DMS 273 treated with DMSO at 0.1 percent for 48 hours (cell line): ENCODE measurements at places on chromosomes 6 and 20.

DNA sequence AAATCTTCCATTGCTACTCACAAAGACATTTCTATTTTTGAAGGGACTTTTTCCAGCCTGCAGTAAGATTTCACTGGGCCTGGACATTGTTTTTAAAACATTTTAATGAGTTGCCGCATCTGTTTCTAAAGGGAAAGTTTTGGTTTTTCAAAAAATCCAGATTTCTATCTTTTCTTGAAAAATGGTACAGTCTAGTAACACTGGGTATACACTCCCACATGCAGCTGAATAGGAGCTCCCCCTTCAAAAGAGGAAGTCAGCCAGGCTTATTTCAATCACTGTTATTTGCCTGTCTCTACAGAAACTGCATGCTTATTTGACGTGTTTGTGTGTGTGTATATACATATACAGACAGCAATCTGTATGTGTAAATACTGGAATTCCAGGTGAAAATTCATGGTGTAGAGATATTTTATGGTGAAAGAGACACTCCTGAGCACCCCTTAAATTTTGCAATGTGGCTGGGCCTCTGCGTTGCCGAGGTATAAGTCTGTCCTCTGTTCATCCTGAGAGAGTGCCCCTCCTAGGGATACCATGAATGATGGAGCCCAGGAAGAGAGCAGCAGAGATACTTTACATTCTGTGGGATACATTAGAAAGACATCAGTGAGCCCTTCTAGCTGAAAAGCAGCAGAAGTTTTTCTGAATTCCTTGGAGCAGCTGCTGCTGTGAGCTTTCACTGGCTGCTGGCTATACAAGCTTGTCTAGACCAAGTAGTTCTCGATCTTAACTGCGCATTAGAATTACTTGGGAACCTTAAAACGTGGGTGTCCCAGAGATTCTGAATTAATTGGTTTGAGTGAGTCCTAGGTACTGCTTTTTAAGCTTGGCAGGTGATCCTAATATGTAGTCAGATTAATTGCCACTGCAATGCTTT is 12.0 kb upstream of the ABRACL start:
- DNase-seq: no peak

- no peak for DNase-seq
Measured at GRCh38 chr20:4812641-4813075, 90.9 kb downstream of the PRND start.

GRCh38 chr20:33693741-33694638 is 7.8 kb upstream of the E2F1 start:
- no peak for DNase-seq

DNA sequence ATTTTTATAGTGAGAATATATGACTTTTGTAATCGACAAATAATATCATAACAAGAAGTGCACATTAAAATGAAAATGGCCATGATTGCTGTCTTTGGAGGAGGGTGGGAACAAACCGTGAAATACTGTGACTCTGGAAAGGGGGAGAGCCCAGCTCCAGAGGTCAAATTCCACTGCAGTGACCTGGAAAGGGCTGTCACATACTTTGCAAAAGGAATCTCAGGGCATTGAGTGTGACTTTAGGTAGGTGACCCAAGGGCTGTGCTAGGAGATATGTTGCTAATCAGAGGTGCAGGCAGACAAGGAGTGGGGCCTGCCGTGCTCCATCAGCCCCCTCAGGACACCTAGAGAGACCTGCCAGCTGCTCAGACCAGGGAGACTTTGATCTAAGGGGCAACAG is 28.1 kb upstream of the BMP7 start:
- DNase-seq: no peak

GRCh38 chr20:31875671-31876070 is 5.2 kb downstream of the TTLL9 start:
- DNase-seq: no peak

DNA sequence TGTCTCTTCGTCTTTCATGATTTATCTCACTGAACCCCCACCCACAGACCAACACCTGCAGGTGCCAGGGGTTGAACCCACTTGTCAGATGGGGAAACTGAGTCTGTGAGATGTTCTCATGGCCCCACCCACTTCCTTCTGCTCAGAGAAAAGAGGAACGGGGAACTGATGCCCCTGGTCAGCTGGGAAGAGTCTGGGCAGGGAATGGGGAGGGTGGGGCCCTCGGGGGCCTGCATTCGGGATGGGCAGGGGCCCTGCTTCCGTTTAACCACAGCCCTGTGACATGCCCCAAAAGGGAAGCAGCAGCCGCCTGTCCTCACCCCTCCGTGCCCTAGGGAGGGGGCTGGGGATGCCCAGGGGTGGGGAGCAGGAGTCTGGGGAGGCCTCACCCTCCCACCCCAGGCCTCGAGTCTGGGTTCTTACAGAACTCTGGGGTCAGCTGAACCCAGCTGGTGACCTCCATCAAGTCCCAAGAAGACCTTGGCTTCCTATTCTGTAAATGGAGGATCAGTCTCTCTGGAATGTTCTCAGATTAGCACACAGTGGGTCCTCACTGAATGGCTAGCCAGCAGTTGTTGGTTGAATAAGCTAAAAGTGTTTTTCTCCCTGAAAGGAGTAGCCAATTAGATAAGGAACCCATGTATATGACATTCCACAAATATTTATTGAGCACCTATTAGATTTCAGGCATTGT is 81.5 kb downstream of the CEBPB start:
- no peak for DNase-seq

DNA sequence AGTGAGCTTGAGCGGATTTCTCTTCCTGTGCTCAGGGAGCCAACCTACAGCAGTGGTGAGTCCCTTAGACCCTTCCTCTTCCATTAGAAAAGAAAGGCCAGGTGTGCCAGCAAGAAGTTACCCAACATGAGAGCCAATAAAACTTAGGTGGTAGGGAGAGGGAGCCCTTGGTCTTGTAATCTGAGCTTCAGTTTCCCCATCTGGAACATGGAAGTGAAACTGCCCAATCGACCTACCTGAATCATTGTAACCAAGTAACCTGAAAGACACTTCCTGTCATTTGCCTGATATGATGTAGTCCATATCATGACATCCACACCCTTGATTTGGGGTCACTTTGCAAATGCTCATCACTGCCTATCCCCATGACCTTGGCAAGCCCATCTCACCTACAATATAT is 66.4 kb downstream of the MDGA1 start:
- no peak for DNase-seq

DNA sequence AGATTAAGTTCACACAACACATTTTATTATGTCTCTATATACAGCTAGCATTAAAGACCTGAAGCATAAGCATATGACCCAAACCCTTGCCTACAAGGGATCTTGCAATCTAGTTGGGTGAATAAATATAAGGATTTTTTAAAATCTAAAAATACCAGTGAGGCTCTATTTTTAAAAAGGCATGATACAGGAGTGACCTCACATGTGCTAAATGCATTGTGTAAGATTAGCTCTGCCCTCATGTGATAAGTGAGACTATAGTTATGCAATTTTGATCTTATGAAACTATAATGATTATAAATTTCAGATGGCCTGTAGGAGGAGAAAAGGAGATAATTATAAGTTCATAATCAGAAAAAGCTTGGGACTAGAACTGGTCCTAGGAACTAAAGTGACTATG is 451.0 kb upstream of the MAN1A1 start:
- no peak for DNase-seq

GRCh38 chr20:21161926-21162325 is 36.0 kb downstream of the KIZ start:
- no peak for DNase-seq

DNA sequence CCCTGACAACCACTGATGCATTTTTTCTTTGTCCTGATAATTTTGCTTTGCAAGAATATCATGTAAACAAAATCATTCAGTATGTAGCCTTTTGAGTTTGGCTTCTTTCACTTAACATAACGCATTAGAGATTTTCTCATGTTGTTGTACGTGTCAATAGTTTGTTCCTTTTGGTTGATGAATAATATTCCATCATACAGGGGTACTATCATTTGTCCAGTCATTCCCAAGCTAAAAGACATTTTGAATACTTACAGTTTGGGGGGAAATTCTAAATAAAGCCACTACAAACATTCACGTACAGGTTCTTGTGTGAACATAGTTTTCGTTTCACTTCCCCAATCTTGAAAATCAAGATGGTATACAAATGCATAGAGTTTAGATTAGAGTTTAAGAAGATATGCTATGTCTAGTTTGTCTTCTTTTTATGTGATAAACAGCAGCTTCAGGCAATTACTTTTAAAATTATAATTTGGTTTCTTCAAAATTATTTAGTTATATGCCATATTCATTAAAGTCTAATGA is 5.2 kb downstream of the HAO1 start:
- DNase-seq: no peak

GRCh38 chr6:147910281-147910680 is 401.8 kb downstream of the SAMD5 start:
- DNase-seq: no peak

DNA sequence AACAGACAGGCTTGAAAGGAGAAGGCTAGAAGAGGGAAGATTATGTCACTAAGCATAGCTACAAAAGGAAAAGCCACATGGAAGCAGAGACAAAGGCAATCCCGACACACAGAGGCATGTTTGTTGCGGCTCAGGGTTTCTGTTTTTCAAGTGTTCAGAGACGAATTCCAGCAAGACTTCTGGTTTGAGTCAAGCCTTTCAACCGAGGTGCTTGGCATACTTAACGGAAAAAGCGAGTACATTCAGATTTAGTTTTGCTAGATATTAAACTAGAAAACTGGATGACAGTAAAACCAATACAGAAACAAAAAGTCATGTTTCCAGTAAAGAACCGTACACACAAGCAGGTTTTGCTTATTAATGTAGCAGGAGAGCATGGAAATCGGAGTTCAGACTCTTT is 27.2 kb downstream of the MCUR1 start:
- DNase-seq: no peak

DNA sequence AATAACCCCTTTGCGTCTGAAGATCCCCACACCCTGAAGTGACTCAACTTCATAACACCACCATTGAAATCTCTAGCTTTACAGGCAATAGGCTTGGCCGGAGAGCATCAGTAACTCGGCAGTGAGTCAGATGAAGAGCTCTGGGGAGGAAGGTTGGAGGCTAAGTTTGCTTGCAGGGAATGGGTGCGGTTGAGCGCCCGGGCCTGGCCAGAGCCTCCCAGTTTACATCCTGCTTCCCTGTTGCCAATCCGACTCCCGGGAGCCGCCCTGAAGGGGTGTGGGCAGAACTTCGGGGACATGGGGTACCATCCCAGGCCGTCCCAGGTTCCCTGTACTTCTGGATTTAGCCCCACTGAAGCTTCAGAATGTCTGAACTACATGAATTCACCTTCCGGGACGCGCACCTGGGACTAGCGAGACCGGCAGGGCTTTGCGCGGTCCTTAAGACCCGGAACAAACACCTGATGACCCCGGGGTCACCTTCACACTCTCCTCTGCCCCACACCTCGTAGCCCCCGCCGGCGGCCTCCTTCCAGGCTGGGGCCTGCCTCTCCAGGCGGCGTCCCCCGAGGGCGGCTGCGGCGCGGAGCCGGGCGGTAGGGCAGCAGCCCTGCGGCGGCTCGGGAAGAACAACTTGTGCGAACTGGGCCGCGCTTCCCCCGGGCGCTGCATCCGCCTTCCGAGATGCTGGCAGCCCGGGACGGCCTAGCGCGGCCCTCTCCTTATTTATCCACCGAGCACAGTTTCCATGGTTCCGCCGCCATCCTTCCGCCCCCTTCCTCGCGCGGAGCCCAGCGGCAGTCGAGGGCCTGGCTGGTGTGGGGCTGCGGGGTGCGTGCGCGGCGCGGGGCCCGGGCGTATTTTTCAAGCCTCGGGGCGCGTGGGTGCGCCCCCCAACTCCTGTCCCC is 56.6 kb upstream of the RREB1 start:
- no peak for DNase-seq

- no peak for DNase-seq
Measured at GRCh38 chr20:22944062-22944461, 91.0 kb upstream of the SSTR4 start.

- DNase-seq: no peak
Measured at GRCh38 chr6:80183019-80183795, 76.7 kb downstream of the BCKDHB start.

GRCh38 chr6:44339763-44340625 is 2.5 kb upstream of the SPATS1 start:
- DNase-seq: no peak

GRCh38 chr6:121851056-121851455 is 415.6 kb downstream of the GJA1 start:
- DNase-seq: no peak

DNA sequence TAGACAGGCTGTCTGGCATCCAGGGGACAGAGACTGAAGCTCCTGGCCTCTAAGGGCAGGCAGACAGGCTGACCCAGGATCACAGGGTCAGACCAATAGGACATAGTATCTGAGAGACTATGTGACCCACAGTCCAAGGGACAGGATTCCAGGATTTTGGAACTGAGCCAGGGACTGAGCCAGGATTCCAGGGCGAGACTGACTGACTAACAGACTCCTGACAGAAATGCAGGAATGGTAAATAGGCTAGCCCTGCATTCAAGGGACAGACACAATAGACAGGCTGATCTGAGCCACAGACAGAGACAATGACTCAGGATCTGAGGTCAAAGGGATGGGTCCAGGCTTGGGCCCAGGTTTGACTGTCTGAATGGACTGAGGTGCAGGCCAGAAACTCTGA is 19.8 kb downstream of the XKR7 start:
- DNase-seq: no peak

- peak; percentile 24 for DNase-seq
Measured at GRCh38 chr20:46751856-46752255, 42.4 kb downstream of the SLC2A10 start.

GRCh38 chr6:157774153-157775135 is 48.6 kb upstream of the SNX9 start:
- no peak for DNase-seq

DNA sequence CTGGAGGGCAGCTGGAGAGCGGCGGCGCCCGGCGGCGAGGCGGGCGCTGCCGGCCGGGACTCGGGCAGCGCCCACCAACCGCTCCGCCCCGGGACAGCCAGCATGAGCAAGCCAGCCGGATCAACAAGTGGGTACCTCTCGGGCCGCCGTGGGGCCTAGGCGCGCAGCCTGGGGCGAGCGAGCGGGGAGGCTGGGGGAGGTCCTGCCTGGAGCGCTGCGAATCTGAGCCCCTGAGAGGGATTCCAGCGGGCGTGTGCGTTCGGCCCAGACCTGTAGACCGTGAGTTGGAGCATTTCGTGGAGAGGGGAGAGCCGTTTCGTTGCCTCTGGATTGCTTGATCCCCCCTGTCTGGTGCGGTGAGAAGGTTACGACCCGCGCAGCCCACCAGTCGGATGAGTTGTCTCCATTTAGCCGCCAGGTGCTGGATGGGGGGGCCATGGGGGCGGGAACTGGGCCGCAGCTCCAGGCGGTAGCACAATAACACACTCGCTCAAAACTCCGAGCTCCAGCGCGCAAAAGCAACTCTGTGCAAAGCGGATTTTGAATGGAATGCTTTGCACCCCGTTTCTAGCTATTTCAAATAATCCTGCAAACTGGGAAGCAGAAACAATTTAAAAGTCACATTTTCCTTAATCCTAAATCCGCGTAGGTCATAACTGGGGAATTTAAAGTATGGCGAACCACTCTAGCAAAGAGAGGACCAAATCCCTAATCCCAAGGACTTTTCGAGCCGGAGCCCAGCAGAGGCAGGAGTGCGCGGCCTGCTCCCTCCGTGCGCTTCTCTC is 1.0 kb downstream of the NR2E1 start:
- no peak for DNase-seq
